ENCODE measurements at places on chromosomes 12 and 14.

- no peak for DNase-seq
These were observed 190.0 kb downstream of the MDGA2 start for GRCh38 chr14:47485421-47485820.

DNA sequence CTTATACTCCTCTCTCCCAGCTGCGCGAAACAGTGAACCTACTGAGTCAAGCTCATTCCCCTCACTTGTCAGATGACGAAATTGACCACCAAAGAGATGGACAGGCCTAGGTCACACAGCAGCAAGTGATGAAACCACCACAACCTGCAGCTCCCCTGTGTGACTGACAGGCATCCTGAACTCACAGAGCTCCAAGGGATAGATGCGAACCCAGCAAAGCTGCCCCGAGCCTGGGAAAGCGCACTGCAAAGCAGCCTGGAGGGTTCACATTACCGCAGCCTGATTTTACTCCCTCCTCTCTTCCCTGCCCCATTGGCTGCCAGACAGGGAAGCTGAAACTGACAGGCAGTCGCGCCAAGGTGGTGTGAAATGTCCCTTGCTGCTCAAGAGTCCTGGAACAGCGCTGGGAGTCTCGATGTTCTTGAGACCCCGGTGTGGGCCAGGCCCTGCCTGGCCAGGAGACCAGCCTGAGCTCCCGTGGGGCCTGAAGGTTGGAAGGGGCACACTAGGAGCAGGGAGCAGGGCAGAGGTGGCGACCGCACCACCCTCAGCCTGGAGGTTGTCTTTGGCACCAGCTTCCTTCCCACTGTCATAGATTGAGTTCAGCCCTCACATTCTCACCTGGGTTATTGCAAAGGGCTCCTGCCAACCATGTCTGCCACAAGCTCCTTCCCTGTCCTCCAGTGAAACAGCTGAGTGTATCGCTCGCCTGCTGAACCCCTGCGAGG, 36.3 kb downstream of the SNRNP35 start:
- no peak for DNase-seq

DNA sequence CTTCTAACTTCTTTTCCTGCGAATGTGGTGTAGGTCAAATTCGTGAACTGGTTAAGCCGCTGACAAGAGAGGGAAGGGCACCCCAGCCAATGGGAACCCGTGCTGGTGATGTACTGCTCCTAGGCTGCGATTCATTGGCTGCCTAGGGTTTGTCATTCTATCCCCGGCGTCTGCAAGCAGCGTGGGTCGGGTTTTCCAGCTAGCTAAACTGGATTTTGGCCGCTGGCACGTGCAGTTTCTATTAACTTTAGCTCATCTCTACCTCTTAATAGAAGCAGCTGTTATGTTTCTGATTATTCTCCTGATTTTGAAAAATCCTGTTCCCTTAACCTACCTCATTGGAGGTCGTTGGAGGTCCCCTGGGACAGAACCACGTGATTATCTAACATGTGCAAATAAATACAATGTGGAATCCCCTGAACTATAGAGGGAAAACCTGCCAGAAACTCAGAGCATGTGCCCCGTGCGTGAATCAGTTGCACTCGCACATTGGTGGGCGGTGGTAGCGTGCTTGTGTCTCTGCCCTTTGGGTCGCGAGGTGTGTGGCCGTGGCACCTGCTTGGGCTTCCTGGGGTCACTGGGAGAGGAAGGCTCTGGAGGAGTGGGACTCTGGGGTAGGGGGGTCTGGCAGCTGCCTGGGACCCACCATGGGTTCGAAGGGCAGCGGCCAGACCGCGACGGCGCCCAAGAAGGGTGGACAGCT, 876 bp upstream of the PPM1A start:
- peak; percentile 88 for DNase-seq

GRCh38 chr12:110033888-110034287, 14.4 kb downstream of the C12orf76 start:
- no peak for DNase-seq

DNA sequence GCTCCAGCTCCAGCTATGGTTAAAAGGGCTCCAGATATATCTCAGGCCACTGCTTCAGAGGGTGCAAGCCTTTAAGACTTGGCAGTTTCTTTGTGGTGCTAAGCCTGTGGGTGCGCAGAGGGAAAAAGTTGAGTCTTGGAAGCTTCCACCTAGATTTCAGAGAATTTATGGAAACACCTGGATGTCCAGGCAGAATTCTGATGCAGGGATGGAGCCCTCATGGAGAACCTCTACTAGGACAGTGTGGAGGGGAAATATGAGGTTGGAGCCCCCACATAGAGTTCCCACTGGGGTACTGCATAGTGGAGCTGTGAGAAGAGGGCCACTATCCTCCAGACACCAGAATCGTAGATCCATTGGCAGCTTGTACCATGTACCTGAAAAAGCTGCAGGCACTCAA, 69.9 kb downstream of the SDR9C7 start:
- DNase-seq = no peak

Data from NCI-H1436 (cell line).